ENCODE measurements at places on chromosomes 3 and 15. TPM values are rescaled to one million over a fixed set of nuclear protein-coding genes. Genes with fewer than 3 reads are reported as not detected.
A peak's percentile ranks its signal among the peaks of the same experiment; 100 is the strongest.

DNA sequence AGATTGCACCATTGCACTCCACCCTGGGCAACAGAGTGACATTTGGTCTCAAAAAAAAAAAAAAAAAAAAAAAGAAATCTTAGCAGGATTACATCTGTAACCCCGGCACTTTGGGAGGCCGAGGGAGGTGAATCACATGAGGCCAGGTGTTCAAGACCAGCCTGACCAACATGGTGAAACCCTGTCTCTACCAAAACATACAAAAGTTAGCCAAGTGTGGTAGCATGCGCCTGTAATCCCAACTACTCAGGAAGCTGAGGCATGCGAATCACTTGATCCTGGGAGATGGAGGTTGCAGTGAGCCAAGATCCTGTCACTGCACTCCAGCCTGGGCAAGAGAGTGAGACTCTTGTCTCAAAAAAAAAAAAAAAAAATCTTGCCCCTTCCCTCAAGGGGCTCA is 40.4 kb downstream of the LIPC start:
- H3K27me3 ChIP-seq, result no peaks in the 10 kb centered on the region
- H3K4me3 ChIP-seq, result no peak overlapping the region
- H3K4me1 ChIP-seq, result peaks cover 44% of the 10 kb centered on the region
- H3K27ac ChIP-seq, result no peak overlapping the region
- DNase-seq, result no peak

GRCh38 chr3:114242947-114243346 is 5.6 kb upstream of the ZNF80 start:
- H3K27ac ChIP-seq, result no peak overlapping the region
- no peaks in the 10 kb centered on the region for H3K27me3 ChIP-seq
- no peak for DNase-seq
- no peaks in the 10 kb centered on the region for H3K4me1 ChIP-seq
- H3K36me3 ChIP-seq, result no peaks in the 10 kb centered on the region

- H3K27me3 ChIP-seq, result no peaks in the 10 kb centered on the region
- H3K36me3 ChIP-seq, result no peaks in the 10 kb centered on the region
- no peak for DNase-seq
- peak overlapping the region; percentile 93 for H3K4me3 ChIP-seq
Measured at GRCh38 chr15:74696808-74697207, 984 bp upstream of the EDC3 start.

GRCh38 chr3:123878807-123879206 is 5.3 kb downstream of the MYLK start:
- no peak overlapping the region for H3K27ac ChIP-seq
- no peak for DNase-seq
- H3K4me3 ChIP-seq, result no peak overlapping the region

TICRR gene
- 0.20 TPM for total RNA-seq

DNA sequence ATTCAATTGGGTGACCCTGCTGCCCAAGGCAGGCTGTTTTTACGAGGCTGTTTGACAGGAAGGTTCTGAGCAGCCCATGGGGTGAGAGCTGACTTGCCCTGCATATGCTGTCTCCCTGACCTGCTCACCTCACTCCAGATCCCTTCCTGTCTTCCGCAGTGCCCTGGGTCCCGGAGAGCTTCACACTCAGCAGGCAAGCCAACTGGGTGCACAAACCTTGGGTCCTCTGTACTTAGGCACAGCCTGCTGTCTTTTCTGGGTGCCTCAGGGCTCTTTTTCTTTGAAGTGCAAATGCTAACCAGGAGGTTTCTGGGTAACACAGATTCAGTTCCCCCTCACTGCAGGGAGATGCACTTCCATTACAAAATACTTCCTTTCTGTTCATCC is 32.8 kb downstream of the ZXDC start:
- H3K27ac ChIP-seq, result no peak overlapping the region
- no peaks in the 10 kb centered on the region for H3K4me1 ChIP-seq
- no peak for DNase-seq
- H3K27me3 ChIP-seq, result no peaks in the 10 kb centered on the region
- H3K36me3 ChIP-seq, result peaks cover 9% of the 10 kb centered on the region

- no peak for DNase-seq
- H3K27ac ChIP-seq, result no peak overlapping the region
- no peaks in the 10 kb centered on the region for H3K27me3 ChIP-seq
- no peak overlapping the region for H3K4me3 ChIP-seq
- H3K4me1 ChIP-seq, result no peaks in the 10 kb centered on the region
Measured at GRCh38 chr15:65275728-65276126, 11.0 kb downstream of the PARP16 start.

DNA sequence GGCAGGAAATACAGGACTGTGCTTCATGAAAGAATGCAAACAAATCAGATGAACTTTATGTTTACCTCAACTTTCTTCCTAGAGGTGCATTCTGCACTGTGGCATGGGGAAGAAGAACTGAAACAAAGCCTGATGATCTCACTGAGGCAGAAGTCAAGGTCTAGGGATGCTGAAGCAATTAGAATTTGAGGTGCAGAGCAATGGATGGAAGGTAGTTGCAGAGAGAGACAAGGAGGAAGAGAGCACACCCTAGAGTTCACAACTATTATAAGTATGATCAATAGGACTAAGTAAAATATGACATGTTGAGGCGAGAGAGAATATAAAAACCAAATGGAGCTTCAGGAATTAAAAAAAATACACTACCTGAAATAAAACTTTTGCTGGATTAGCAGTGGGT is 420.1 kb downstream of the EDEM1 start:
- H3K27ac ChIP-seq, result no peak overlapping the region
- H3K4me3 ChIP-seq, result no peak overlapping the region
- H3K4me1 ChIP-seq, result no peaks in the 10 kb centered on the region
- no peaks in the 10 kb centered on the region for H3K27me3 ChIP-seq
- no peak for DNase-seq
- H3K36me3 ChIP-seq, result no peaks in the 10 kb centered on the region

DNA sequence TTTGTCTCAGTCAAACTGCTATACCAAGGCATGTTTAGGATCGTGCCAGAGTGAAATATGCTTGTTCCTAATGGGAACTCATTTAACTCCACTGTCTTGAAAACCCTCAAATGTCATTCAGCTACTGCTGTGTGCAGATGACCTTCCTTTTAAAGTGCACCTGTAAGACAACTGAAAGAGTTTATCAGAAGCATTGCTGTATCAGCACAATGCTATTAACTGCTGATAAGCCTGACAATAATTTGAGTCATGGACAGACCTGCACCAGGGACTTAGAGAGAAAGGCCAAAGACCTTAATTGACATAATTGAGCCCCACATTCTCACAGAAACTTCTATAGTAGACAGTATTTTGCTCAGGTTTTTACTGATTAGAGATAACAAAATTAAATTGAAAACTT is 557.9 kb downstream of the DIPK2A start:
- H3K36me3 ChIP-seq, result no peaks in the 10 kb centered on the region
- H3K4me1 ChIP-seq, result no peaks in the 10 kb centered on the region
- no peak overlapping the region for H3K4me3 ChIP-seq
- no peak for DNase-seq
- no peaks in the 10 kb centered on the region for H3K27me3 ChIP-seq

CRYBG3 gene
- 19.7 TPM for total RNA-seq

TMEM44 gene
- total RNA-seq, result 25.8 TPM

- DNase-seq, result no peak
- no peak overlapping the region for H3K27ac ChIP-seq
- no peak overlapping the region for H3K4me3 ChIP-seq
- no peaks in the 10 kb centered on the region for H3K36me3 ChIP-seq
Measured at GRCh38 chr15:27482287-27482686, 511.3 kb downstream of the GABRG3 start.

DNA sequence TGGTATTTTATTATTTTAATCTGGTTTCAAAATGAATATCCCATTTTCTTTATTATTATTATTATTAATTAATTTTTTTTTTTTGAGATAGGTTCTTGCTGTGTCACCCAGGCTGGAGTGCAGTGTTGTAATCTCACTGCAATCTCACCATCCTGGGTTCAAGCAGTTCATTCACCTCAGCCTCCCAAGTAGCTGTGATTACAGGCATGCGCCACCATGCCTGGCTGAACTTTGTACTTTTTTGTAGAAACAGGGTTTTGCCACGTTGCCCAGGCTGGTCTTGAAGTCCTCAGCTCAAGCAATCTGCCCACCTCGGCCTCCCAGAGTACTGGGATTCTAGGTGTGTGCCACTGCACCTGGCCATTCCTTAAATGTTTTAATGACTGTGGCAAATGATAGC is 28.6 kb downstream of the DAG1 start:
- no peak overlapping the region for H3K4me3 ChIP-seq
- no peaks in the 10 kb centered on the region for H3K27me3 ChIP-seq
- H3K4me1 ChIP-seq, result peaks cover 35% of the 10 kb centered on the region
- DNase-seq, result no peak
- H3K36me3 ChIP-seq, result no peaks in the 10 kb centered on the region

DNA sequence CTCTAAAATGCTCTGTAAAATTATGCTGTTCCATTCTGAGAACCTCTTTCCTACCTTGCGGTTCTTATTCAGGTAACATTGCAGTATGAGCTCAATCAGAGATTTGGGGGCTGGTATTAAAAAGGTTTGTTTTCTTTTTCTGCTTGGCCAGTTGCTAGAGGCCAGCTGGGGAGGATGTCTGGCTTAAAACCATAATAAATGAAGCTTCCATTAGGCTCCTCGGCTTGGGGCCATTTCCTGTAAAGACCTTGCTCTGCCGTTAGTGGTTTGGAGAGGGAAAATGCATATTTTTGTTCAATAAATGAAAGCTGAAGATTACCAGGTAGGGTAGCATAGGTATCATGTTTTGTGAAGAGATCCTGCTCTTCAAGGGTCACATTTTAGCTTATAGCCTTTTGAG is 55.2 kb downstream of the MCTP2 start:
- no peaks in the 10 kb centered on the region for H3K27me3 ChIP-seq
- no peak for DNase-seq
- H3K4me3 ChIP-seq, result no peak overlapping the region
- H3K36me3 ChIP-seq, result no peaks in the 10 kb centered on the region
- no peak overlapping the region for H3K27ac ChIP-seq

All from upper lobe of left lung (tissue), 6 donors.